ENCODE measurements at places on chromosomes 5 and 9.

GRCh38 chr9:86975036-86975435, 27.7 kb upstream of the GAS1 start:
- no peak for DNase-seq

DNA sequence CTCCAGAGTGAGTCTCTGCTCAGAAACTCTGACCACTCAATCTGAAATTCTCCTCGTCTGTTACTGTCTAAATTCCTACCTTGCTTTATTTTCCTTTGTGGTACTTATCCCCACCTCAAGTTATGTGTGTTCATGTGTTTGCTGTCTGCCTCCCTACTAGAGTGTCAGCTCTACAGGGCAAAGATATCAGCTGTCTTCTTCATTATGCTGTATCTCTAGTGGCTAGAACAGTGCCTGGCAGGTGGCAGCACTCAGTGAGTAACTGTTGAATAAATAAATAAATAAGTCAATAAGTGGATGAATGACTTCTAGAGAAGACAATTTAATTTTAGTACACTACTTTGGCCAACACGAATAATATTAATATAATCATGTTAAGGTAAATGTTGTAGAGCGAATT, 92.3 kb downstream of the BOD1 start:
- DNase-seq: no peak

DNA sequence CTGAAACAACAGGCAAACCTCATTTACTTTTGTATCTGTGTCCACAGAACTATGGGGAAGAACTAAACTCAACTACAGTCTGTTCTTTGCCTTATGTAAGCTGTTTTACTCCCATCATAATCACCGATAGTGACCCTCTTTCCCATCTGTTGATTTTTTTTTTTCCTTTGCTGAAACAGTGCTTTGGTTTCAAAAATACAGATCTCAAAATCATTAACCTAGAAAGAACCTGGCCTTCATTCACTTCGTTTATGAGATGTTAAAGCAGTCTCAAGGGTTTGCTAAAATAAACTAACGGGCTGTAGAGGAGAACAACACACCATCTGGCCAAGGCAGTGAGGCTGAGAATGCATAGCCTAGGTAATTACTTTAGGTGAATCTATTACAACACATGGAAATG, 706.6 kb upstream of the ZNF608 start:
- no peak for DNase-seq

DNA sequence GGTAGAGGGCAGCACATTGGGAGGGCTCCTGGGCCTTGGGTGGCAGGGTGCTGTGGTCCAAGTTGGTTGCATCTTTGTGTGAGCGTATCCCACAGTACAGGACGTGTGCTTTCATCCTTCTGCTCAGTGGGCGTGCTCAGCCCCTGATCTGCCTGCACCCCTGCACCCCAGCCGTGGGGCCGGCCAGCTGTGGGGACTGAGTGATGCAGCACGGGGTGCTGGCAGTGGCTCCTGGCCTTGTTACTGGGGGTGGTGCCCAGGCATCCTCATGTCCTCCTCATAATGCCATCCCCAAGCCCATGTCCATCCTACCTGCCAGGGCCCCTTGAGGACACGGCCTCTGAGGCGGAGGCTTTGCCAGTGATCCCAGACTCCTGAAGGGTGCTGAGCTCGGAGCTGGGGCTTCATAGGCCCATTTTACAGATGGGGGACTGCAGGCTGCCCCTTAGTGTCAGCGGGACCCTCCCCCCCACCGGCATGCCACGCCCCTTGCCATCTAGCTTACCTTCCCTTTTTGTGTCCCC, 100.7 kb downstream of the PHF2 start:
- no peak for DNase-seq

DNA sequence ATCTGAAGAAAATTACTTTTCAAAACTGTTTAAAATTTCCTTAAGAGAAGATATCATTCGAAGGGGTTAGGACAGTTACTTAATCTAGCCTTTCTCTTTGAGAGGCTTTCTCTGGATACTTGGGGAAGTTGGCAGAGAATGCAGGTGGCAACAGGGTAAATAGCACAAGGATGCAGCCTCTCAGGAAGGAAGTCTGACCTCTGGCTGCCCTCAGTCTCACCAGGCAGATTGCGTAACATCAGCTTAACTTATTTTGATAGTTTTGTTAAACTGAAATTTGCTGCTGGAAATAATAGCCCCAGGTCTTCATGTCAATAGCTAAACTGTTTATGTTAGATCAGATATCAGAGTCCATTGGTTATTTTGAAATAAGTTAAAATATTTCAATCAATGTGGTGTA, 20.4 kb downstream of the CCDC192 start:
- peak; percentile 27 for DNase-seq

- no peak for DNase-seq
These were observed 78.3 kb upstream of the NIPAL4 start for GRCh38 chr5:157381746-157382145.

GRCh38 chr5:161547406-161547737, 847 bp upstream of the GABRB2 start:
- DNase-seq: no peak

- peak; percentile 13 for DNase-seq
These were observed 104.0 kb downstream of the NUDT12 start for GRCh38 chr5:103458497-103459040.

GRCh38 chr5:75964008-75964407, 119.2 kb upstream of the SV2C start:
- DNase-seq: peak; percentile 35

- no peak for DNase-seq
These were observed 4.3 kb downstream of the KCNT1 start for GRCh38 chr9:135706288-135706687.

DNA sequence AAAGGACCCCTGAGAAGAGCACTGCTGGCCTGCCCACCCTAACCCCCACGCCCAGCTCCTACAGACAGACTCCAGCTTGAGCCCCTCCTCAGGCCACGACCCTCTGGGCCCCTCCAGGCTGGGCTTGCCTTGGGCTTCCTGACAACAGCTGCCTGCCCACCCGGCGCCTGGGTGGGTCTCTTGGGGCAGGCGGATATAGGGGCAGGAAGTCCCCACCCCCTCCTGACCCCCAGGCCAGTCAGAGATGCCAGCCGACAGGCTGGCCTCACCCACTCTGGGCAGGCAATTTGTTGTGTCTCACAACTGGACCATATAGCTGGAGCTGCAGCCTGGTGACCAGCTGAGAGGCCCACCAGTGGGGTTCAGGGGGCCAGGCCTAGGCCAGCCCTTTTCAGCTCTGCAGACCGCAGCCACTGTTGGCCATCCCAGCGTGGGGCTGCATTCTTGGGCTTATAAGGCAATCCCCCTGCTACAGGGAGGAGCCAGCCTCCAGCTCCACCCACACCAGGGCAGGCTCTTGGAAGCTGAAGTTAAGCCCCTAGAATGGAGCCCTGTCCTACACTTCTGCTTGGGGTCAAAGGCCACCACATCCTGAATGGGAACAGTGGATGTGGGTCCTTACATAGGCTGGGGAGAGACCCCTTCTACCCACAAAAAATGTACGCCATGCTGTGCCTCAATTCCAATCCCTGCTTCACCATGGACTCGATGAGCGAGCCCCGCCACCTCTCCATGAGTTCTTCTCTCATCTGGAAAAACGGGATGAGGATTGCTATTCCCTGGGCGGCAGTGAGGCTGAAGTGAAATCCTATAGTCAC, 2.0 kb downstream of the PDLIM7 start:
- DNase-seq: no peak

GRCh38 chr9:105357937-105358336, 89.9 kb upstream of the FSD1L start:
- DNase-seq: no peak

DNA sequence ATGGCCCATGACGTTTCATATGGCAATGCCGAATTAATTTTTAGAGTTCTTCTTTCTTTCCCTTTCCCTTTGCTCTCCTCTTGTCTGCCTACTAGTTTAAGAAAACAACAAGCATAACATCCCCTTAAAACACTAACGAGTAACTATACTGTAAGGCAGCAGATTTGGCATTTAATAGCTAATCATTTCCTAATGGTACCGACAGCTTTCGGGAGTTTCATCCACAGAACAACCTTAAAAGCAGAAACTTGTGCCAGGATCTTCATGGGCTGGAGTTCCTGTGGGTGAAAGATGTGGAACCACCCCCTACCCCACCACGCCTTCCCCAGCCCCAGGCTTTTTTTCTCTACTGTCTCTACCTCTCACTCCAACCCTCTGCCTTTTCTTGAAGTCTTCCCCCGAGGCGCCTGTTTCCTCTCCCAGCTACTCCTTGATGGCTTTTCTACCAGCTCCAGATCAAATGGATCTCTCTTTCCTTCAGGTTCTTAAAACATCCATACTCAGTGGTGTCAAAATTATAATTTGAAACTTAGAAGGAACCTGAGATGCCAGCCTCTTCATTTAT, 319.5 kb downstream of the PIK3R1 start:
- no peak for DNase-seq

DNA sequence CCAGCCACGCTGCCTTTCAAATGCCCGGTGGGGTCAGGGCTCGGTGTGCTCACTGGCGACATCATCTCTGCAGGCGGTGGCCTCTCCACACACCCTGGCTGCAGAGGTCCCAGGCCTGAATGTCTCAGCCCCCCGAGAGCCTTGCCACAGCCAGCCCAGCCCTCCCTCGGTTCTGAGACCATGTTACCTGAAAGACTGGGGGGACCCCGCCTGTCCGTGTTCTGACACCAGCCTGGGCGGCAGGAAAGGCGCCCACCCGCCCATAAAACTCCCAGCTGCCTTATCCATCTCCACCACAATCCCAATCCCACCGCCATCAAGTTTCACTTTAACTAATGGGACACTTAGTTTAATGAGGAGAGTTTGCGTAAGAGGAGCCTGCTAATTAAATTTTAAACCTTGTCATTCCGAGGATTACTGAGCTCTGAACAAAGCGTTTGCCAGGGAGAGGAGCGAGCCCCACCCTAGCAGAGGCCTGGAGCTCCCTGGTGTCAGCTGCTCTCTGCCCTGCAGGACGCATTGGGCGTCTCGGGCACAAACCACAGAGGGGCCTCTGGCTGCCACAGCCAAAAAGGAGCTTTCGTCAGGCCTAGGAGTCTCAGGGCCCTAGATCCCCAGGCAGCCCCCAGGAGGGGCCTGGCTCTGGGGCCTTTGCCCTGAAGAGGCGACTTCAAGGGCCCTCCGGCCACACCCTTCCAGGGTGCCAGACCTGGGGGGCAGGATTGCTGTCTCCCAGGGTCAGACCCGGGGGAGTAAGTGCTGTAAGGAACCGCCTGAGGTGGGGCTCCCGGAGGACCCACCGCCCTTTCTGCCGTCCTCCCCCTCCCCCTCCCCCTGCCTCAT, 15.3 kb downstream of the LHX3 start:
- DNase-seq: no peak

GRCh38 chr5:122978644-122979297, 57.8 kb downstream of the PPIC start:
- DNase-seq: no peak

- DNase-seq: peak; percentile 49
These were observed 61.7 kb upstream of the SUB1 start for GRCh38 chr5:32523625-32524024.

DNA sequence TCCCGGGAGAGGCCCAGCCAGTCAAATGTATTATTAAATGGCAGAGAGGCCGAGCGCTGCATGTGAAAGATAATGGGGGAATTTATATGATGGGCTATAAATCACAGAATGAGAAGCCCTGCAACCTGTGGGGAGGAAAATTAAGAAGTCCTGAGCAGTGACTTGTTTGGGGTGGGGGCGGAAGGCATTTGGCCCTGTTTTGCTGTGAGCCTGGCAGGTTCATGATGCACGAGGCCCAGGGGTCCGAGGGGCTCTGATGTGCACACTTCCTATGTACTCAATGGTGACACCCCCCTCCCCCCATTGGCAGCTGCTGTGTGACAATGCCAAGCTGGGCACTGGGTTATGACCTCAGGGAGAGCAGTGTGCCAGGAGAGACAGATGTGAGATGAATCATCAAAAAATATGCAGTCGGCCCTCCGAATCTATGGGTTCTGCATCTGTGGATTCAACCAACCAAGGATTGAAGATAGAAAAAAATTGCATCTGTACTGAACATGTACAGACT, 13.7 kb upstream of the DAB2IP start:
- DNase-seq: no peak

DNA sequence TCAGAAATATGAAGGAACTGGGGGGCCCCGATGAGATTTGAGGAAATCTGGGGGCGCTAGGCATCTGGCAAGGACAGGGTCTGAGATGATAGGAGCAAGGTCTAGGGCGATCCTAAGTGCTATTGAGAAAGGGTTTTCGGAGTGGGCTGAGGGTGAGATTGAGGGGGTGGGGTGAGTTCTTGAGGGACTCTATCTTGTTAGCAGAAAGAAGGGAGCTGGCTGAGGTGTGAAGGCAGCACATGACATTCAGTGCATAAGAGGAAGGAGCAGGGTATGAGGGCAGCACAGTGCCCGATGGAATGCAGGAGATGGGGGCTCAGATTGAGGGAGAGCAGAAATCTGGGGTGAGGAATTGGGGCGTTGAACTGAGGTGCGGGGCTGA, 640 bp downstream of the TRIM32 start:
- DNase-seq: no peak

Measured in suppressor macrophage treated with lipopolysaccharide for 1 hour (primary cell).